ENCODE measurements at places on chromosomes 5 and 9.
A peak's percentile ranks its signal among the peaks of the same experiment; 100 is the strongest.

- no peak for DNase-seq
These were observed 319.0 kb upstream of the PTGER4 start for GRCh38 chr5:40360685-40361084.

- no peak for DNase-seq
These were observed 33.4 kb downstream of the MVB12B start for GRCh38 chr9:126360073-126360472.

- DNase-seq: no peak
These were observed 43.5 kb downstream of the DMAC1 start for GRCh38 chr9:7756088-7756487.

GRCh38 chr9:35899021-35899420 lies 7.0 kb upstream of the HRCT1 start:
- DNase-seq: no peak

GRCh38 chr9:84738353-84738752 lies 68.8 kb downstream of the NTRK2 start:
- no peak for DNase-seq

DNA sequence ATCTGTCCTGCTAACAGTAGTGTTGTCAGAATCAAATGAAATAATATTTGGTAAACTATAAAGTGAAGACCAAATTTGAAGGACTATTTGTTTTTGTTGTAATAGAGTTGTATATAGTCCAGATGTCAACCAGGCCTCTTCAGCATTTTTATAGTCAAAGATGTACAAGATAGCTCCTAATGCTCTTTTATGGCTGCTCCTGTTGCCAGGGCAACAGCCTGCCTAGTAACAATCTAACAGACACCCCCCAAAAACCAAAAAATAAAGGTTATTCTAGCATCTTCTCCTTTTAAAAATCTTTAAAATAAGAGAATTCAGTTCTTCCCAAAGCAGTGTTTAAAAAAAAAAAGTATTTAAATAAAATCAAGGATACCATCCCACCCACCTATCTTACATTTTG lies 49.5 kb upstream of the MACIR start:
- no peak for DNase-seq

DNA sequence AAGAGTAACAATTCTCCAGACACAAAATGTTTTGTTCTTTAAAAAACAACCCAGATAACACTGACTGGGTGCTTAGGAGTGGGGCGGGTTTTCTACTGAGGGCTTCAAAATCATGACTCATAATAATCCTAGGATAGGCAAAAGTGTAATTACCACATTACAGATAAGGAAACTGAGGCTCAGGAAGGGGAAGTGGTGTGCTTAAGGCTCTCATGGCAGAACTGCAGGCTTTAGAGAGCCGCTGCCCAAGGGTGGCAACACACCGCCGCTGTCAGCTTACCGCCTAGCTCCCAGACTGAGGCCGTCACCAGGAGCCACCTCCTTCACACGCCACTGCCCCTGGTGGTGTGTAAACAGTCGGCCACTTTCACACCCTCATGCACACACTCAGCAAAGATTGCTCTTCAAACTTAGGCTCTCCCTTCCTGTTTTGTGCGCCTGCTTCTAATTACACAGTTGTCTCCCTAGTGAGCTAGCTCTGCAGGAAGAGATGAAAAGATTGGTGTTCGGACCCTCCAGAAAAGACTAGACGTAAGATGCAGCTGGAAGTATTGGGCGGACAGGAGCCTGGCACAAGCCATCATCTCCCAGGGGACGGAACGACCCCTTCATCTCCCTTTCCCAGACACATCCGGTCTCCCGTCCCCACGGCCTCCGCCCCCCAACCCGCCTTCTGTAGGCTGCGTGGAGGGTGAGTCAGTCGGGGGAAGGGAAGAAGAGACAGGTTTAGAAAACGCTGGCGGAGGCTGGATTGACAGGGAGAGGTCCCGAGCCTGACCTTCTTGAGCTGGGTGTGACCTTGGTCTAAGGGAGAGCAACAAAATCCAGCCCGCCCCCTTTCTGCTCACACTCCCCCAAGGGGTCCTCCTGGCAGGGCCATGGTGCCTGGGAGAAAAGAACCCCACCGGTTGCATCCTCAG lies 162.7 kb downstream of the SYK start:
- DNase-seq: no peak

GRCh38 chr5:42951293-42951840 lies 88.8 kb downstream of the ANXA2R start:
- DNase-seq: peak; percentile 41

GRCh38 chr9:6945816-6946215 lies 188.0 kb downstream of the KDM4C start:
- DNase-seq: no peak

GRCh38 chr5:131630208-131630962 lies 4.6 kb downstream of the RAPGEF6 start:
- no peak for DNase-seq

DNA sequence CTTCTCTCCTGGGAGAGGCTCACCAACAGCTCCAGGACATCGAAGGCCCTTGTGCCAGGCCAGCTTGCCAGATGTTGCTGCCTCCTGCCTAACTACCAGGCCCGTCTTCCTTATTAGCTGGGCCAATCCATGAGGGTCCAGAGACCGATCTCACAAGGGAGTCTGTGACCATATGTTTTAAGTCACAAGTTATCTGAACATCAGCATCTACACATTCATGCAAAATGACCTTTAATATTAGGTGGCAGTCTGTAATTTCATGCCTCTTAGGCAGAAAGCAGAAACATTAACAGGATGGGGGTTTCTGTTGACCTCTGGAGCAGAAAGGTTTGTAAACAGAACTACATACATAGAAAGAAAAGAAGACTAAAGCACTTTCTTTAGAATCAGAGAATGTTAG lies 75.1 kb upstream of the SLC25A51 start:
- no peak for DNase-seq

- DNase-seq: no peak
These were observed 112.5 kb downstream of the WDR41 start for GRCh38 chr5:77379558-77380061.

- DNase-seq: no peak
These were observed at the start of gene TRIM14 for GRCh38 chr9:98118640-98119601. TRIM14 (minus strand) TSS chr9:98119222; CDS start chr9:98119188, 34 bp downstream.

DNA sequence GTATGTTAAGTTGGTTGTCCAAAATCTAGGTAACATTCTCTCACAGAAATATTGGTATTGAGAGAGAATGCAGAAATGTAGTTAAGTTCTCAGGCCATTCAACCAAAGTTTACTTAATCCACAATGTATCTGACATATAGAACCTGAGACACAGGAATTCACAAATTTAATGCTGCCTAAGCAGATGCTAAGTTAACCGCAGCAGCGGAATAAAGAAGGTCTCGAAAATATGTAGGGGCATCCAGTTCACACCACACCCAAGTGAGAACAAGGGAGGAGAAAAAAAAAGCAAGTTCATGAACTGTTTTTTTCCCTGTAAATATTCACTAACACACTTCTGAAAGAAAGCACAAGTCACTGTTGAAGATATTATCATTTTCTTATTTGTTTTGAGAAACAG lies 194.0 kb downstream of the BNC2 start:
- no peak for DNase-seq

DNA sequence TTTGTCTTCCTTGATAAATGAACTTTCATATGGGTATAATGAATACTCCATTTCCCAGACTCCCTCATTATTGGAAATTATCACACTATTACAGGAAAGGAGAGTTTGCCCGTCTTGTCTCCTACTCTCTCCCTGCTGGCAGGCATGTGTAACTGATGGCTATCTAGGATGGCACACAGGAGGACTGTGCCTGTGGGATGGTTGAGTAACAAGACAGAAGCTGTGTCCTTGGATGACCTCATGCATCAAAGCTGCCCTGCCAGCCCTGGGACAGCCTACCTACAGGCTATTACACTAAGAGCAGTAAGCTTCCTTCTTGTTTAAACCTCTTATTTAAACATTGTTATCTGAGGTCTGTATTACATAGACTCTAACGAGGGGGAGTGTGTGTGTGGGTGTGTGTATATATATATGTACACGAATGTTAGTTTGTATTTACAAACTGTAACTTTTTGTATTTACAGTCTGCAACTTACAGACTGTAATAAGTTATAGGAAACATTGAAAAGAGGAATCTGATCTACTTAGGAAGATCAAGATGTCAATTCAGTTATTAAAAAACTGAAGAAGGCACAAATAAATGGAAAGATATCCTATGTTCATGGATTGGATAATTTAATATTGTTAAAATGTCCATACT lies 247.6 kb upstream of the ACO1 start:
- no peak for DNase-seq

DNA sequence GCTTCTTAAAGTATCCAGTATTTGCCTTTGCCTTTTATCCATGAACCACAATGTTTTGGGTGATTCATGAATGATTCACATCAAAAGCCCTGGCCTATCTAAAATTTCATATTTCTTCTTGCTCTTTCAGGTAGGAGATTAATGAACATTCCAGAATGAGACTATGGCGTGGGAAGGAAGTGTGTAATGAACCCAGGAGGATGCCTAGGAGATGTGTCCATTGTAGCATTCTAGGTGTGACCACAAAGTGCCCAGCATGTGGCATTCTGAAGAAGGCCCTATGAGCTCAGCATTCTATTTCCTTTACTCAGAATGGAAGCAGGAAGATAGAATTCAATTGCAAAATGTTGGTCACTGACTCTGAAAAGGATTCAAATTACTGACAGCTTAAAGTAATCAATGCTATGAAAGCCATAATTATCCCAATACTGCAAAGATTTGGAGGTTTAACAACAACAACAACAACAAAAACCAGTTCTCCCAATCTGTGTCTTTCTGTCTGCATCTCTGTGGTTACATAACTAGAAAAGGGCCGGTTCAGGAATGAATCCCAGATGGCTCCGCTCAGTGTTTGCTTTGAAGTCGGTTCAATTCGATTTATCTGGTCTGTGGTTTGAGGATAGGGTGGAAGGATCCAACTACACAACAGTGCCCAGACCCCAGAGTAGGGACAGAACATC lies 126.7 kb downstream of the FOXD1 start:
- DNase-seq: no peak
